ENCODE measurements at places on chromosomes 11 and 22. TPM values are rescaled to one million over a fixed set of nuclear protein-coding genes. Genes with fewer than 3 reads are reported as not detected.

DNA sequence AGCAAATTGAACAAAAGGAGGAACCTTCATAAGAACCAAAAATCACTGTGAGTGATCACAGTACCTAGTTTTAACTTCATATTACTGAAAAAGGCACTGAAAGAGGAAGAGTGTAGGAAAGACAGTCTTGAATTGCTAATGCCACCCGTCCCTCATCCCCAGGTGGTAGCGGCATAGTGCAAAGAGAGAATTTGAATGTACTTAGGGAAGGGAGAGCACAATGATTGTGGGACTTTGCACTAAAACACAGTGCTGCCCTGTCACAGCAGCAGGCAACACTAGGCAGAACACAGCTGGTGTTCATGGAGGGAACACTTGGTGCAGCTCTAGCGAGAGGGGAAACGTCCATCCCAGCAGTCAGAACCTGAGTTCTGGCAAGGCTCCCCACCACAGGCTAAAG lies 716.3 kb upstream of the ANO5 start:
- no peak for DNase-seq

DNA sequence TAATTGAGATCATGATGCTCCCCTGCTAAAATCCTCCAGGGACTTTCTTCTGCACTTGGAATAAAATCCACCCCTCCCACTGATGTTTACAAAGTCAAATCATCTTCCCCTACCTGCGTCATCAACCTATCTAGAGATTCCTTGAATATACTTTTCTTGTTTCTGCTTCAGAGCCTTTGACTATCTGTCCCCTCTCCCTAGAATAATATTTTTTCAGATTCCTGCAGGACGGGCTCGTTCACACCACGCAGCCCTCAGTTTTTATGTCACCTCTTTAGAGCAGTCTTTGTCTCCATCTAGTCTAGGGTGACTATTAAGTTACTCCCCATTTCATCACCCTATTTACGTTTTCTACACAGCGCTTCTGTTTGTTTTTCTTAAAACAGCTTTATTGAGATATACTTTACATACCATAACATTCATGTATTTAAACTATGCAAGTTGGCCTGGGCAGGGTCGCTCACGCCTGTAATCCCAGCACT lies 94.8 kb upstream of the SESN3 start:
- DNase-seq = no peak

DNA sequence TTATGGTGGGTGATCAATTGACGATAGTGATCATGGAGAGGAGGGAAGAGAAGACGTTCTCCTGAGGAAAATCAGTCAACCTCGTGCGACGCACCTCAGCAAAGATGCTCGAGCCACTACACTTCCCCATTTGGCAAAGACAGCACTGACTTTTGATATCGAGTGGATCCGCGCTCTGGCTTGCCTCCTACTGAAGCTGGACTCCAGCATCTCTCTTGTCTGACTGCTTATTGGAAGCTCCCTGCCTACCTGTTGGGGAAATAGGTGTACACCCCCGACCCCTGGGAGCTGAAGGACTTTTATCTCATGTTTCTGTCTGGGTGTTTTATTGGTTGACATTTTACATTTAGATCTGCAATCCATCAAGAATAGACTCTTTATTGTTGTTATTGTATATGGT lies 476.8 kb upstream of the B3GAT1 start:
- DNase-seq = no peak

DNA sequence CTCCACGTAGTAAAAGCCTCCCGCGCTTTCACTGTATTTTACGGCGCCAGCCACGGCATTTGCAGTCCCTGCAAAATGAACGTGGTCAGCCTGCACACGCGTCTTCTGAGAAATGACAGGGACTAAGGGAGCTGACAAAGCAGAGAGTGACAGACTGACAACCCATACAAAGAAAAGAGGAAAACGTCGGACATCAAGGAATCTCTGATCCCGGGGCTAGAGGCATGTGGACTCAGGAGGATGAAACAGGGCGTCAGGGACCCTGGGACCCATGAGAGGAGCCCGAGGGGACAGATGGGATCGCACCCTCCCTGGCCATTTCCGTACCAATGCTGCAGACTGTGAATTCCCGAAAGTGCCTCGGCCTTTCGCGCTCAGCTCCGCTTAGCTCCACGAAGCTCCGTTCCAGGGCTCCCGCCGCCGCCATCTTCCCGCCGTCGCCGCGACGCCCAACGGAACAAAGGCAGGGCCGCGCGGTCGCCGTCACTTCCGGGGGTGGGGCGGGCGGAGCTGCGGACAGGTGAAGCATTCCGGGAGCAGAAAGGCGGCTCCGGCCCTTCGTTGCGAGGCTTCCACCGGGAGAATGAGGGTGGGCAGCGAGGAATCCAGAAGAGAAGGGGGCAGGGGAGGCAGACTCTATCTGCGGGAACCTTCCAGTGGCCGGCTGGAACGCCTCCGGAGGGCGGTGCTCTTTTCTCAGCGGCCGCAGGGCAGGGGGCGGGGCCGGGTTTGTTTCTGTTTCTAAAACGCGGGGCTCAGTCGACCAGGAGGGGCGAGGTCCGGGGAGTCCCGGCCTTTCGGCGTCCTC lies at the start of gene NUP160:
TSS of gene NUP160 (minus strand) at position 459 of the 808 bp plus-strand sequence. CDS start at position 427, 32 bp downstream.
- DNase-seq = peak; percentile 82

DNA sequence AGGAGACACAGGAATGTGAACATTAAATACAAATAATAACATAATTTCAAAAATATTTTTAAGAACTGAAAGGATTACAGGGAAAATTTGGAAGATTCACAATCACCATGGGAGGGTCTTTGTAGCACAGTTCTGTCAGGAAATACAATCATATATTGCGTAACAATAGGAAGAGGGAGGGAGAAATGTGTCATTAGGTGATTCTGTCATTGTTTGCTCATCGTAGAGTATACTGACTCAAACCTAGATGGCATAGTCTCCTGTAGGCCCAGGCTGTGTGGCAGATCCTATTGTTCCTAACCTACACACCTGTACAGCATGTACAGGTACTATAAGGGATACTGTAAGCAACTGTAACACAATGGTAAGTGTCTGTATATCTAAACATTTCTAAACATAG lies 330.4 kb downstream of the BRD1 start:
- no peak for DNase-seq

- no peak for DNase-seq
Observed at GRCh38 chr11:69910519-69911309, 91.5 kb upstream of the FGF3 start.

- DNase-seq = no peak
Observed at GRCh38 chr11:8098879-8099278, 17.9 kb downstream of the TUB start.

- no peak for DNase-seq
Observed at GRCh38 chr22:27088026-27088425, 430.6 kb downstream of the MIAT start.

DNA sequence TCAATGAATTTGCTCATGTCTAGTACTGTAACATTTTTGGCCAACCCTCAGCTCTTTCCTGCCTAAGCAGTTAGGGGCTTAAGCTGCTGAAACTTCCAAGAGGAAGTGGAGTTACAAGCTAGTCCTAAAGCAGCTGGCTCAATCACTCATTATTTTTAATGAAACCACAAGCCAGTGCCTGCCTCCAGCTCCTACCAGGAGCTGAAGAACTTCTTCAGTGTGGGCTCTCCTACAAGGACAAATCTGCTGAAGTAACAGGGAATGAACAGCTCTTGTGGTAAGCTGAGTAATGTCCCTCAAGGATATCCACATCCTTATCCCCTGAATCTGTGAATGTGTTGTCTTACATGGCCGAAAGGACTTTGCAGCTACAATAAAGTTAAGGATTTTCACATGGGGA lies 112.5 kb downstream of the BBOX1 start:
- DNase-seq = no peak

DNA sequence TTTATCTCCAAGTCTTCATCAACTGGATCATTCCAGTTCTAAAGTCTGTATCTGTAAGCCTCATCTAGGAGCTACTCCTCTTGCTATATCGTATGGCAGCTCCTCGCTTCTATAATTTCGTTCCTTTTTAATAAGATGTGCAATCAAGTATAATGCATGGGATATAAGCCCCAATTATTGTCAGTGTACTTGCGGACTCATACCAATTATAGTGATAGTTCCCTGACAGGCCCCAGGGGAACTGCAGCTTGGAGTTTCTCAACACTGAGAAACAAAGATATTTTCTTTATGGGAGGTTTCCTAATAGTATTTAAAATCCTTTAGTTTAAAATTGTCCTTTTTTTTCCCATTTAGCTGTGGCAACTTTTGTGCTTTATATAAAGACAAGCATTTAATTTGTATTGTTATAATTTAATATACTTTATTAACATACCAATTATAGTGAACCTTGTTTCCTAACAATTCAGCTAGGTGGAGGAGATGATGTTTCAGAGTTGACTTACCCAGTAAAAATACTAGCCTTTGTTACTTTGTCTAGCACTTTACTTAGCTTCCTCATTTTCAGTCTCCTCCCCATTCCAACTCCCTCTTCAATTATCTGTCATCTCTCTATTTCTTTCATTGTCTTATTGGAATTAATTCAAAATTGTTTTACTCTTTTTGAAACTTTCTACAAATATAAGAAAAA lies 25.3 kb upstream of the DDX17 start:
- DNase-seq = no peak

Gene RNF214
- 13.7 TPM for total RNA-seq

Gene AASDHPPT
- 25.6 TPM for total RNA-seq

Gene CYP2D6
- 0.27 TPM for total RNA-seq

Gene ESAM
- 5.4 TPM for total RNA-seq

Gene GAL
- not detected for total RNA-seq

Gene TUBA8
- 2.4 TPM for total RNA-seq

Gene OR52N4
- 1.3 TPM for total RNA-seq

Data from hematopoietic multipotent progenitor cell (in vitro differentiated cells).